ENCODE measurements at places on chromosomes 12 and 14. TPM values are rescaled to one million over a fixed set of nuclear protein-coding genes. Genes with fewer than 3 reads are reported as not detected.
A peak's percentile ranks its signal among the peaks of the same experiment; 100 is the strongest.

Gene DTX1
- total RNA-seq, result not detected

Gene SLC38A4
- 0.49 TPM for total RNA-seq

Gene RIPK3
- 7.9 TPM for total RNA-seq

Gene EML5
- 0.39 TPM for total RNA-seq

Gene PROX2
- not detected for total RNA-seq

Gene PSMC1
- total RNA-seq, result 224 TPM

Gene ADAMTS20
- not detected for total RNA-seq

Gene KLHL33
- total RNA-seq, result not detected

Gene SSTR1
- not detected for total RNA-seq

Gene CORO1C
- total RNA-seq, result 182 TPM

Gene TBX5
- total RNA-seq, result not detected

Gene PPFIA2
- total RNA-seq, result not detected

Gene TCL1A
- not detected for total RNA-seq

Gene JPH4
- total RNA-seq, result not detected

Gene FITM1
- total RNA-seq, result 0.32 TPM

Gene RERGL
- total RNA-seq, result not detected

Gene TMCC3
- 17.7 TPM for total RNA-seq

GRCh38 chr12:12720052-12720451, 2.9 kb downstream of the CDKN1B start:
- DNase-seq, result no peak

GRCh38 chr12:69433653-69434052, 36.5 kb upstream of the FRS2 start:
- DNase-seq, result no peak

- peak; percentile 68 for DNase-seq
Measured at GRCh38 chr12:51904951-51905470, 2.3 kb upstream of the ACVRL1 start.

- DNase-seq, result peak; percentile 12
Measured at GRCh38 chr12:8556531-8557097, 15.9 kb upstream of the CLEC4E start.

DNA sequence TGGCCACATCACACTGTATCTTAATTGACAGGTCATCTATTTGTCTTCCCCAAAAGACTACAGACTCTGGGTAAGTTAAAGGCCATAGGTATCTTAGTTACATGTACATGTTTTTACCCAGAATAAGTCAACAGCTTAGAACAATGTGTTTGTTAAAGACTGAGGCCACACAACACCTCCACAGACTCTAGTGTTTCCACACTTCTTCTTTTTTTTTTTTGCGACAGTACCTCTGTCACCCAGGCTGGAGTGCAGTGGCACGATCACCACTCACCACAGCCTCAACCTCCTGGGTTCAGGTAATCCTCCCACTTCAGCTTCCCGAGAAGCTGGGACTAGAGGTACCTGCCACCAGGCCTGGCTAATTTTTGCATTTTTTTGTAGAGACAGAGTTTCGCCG, 1.3 kb downstream of the GPN3 start:
- no peak for DNase-seq

DNA sequence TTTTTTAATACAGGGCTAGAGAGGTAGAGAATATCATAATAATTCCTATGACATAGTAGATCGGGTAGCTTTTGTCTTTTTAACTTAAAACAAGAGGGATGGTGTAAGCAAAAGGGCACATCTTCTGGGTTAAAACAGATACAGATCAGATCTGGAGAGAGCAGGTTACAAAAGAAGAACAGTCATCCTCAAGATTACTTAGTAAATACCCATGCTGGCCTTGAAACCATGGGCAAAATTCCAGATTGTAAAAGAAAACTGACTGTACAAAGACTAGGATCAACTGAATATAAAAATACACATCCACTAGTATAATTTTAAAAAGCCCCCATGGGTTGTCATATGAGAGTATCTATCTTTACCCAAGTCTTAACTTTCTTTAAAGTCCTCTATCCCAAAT, 76.7 kb downstream of the MED13L start:
- no peak for DNase-seq

DNA sequence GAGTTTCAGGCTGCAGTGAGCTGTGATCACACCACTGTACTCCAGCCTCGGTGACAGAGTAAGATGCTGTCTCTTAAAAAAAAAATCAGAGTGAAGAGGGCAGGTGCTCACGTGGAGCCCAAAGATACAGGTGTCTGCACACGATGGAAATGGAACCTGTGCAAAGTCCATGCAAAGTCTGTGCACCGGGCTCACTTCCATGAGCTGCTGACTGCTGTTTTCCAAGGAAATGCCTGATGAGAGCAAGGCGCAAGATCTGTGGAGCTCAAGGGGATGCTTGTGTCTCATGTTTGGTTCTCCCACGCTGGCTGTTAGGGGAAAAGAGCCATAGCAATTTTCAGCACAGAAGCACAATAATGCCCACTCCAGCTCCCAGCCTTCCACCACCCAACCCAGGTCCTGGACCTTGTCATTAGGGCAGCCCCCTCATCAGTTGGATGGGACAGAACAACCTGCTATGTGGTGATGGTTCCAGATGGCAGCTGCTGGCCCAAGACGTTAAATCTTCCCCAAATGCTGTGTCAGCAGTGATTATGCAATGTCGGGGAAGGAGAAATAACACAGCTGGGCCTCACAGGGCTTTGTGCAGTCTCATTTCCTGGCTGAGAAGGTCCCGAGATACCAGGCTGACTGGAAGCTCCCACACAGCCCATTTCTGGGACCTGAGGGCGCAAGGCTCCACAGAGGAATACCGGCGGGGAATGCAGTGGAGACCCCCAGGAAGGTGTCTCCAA, 27.9 kb upstream of the DICER1 start:
- no peak for DNase-seq

GRCh38 chr14:50262865-50263264, 31.5 kb upstream of the SOS2 start:
- no peak for DNase-seq

GRCh38 chr12:11812586-11813437, 163.3 kb downstream of the ETV6 start:
- no peak for DNase-seq

DNA sequence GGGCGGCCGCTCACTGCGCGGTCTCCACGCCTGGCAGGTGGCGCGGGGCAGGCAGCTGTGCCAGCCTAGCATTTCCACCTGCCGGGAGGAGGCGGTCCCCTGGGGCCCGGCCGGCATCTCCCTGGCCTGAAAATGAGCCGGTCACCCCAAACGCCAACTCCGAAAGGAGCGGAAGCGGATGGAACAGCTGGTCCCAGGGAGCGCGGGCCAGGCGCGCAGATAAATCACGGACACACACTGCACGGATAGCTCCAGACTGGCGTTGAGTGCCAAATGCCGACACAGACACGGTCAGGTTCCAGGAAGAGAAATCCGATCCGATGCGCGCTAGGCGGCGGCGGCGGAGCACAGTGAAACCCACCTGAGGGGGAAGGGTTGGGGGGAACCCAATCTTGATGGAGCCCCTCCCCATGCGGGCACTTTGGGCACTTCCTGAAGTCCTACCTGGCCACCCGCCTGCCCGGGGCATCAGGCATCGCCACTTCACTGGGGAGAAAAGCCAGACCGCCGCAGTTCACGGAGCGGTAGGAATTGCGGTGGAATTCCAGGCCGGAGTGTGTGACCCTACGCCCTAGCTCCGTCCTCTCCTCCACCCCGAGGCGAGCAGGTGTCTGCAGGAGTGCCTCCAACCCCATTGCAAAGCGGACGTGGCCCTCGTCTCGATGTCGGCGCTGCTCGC, 624 bp upstream of the PLEKHD1 start:
- DNase-seq, result no peak

- DNase-seq, result no peak
Measured at GRCh38 chr12:43210485-43211192, 341.4 kb downstream of the ADAMTS20 start.

GRCh38 chr14:58291646-58292045, 6.7 kb upstream of the ARID4A start:
- no peak for DNase-seq

- DNase-seq, result peak; percentile 7
Measured at GRCh38 chr12:81089412-81089811, 11.5 kb downstream of the ACSS3 start.

DNA sequence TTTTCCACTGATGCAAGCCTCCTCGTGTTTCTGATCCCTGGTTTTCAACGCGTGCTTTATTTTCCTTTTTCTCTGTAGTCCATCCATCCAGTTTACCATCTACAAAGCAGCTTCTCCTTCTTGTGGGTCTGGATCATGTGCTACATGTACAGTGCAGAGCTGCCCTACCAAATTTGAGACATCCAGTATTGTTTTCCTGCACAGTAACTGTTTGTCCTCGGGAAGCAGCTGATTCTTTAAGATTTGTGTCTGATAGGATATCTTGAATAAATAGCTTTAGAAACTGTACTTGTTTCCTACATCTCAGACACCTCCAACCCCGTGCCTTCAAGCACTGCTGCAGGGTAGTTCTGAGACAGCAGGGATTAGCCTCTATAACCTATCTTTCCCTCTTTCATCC, 368.1 kb upstream of the FAR2 start:
- no peak for DNase-seq

DNA sequence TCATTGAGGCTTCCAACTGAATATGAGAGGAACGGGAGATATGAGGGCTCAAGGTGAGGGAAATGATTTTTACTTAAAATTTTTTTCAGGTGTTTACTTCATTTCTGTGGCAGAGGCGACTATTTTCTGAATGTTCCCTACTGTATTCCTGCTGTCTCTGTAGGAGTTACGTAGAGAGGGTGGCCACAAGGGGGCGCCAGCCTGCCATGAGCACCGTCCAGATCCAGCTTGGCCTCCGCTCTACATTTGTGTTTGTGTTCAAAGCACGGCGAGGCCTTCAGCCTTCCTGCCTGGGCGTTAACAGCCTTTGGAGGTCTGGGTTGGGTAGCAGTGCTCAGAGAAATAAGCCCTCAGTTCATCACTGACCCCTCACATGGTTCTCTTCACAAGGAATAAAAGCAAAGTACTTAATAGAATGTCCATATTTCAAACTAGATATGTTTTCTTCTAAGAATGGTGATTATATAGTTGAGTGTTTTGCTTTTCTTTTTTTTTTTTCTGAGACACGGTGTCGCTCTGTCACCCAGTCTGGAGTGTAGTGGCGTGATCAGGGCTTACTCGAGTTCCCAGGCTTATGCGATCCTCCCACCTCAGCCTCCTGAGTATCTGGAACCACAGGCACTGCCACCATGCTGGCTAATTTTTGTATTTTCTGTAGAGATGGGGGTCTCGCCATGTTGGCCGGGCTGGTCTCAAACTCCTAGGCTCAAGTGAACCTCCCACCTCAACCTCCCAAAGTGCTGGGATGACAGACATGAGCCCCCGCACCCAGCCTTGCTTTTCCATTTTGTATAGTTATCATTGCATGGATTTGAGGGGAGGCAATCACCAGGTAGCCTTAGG, 22.3 kb downstream of the CKB start:
- no peak for DNase-seq

GRCh38 chr12:132551641-132552031, 58.7 kb downstream of the LRCOL1 start:
- DNase-seq, result no peak

- DNase-seq, result no peak
Measured at GRCh38 chr12:43407816-43408645, 144.0 kb downstream of the ADAMTS20 start.

DNA sequence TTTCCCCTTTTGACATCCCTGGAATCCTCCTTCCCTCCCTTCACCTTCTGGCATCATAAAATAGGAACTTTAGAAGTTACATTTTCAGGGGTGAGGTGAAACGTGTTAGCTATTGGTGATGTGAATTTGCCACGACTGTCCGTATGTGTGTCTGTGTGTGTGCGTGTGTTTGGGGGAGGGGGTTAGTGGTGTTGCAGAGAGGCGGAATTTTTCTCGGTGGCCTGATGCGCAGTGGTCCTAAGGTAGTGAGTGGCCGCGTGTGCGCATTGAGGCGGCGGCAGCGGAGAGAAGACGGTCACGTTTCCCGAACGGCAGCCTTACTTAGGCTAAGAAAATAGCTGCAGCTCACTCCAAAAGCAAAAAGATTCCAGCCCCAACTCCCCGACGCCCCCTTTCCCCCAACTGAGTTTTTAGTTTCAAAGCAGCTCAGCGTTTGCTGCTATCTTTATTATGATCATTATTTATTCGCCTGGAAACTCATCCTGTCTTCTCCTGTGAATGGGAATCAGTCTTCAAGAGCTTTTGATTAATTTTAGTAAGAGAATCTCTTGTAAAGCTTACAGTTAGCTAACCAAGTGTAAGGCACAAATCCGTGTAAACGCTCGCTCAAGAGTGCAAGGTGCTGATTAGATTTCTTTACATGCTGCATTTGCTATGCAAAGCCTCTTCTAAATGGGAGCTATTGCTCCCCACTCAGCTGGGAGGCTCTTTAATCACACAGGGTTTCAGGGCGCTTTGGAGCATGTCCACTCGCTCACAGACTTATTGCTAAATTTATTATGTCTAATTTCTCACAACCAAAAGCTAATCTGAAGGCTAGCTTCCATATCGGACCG, 4.7 kb downstream of the FLRT2 start:
- DNase-seq, result peak; percentile 22

- no peak for DNase-seq
Measured at GRCh38 chr14:101030586-101030985, 127.1 kb upstream of the RTL1 start.

GRCh38 chr14:100709289-100710284, 17.1 kb upstream of the DLK1 start:
- DNase-seq, result no peak

- DNase-seq, result no peak
Measured at GRCh38 chr14:50342221-50343078, 30.3 kb downstream of the DMAC2L start.

GRCh38 chr14:104795781-104796686, 486 bp upstream of the AKT1 start:
- DNase-seq, result no peak

GRCh38 chr12:21301-22189, 45.0 kb upstream of the IQSEC3 start:
- no peak for DNase-seq

- no peak for DNase-seq
Measured at GRCh38 chr14:74278080-74278479, 24.7 kb downstream of the ABCD4 start.

DNA sequence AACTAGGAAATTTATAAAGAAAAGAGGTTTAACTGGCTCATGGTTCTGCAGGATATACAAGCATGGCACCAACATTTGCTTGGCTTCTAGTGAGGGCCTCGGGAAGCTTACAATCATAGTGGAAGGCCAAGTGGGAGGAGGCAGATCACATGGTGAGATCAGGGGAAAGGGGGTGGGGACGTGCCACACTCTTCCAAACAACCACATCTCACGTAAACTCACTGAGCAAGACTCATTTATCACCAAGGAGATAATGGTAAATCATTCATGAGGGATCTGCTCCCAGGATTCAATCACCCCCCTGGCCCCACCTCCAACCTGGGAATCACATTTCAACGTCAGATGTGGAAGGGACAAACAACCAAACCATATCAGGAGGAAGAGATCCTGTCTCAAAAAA, 35.8 kb downstream of the NUMB start:
- DNase-seq, result no peak

DNA sequence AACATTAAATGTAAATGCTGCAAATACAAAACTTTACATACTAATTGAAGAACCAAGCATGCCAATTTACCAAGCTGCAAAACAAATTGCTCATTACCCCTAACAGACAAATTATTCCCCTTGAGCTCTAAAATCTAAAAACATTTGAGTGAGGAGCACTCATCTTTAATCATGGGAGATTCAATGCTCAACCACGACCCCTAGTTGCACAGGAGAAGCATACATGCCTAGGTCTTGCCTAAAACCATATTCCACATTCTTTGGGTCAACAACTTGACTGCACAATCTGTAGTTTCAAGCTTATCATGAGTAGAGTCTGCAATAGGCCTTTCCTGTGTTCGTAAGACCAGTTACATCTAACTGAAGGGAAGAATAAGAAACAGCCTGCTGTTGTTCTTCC, 69.7 kb downstream of the MGAT4C start:
- DNase-seq, result no peak

Measured in foreskin keratinocyte (primary cell).